ENCODE measurements at places on chromosomes 5 and 9.

GRCh38 chr9:10366171-10366779, 246.5 kb downstream of the PTPRD start:
- peak; percentile 11 for DNase-seq

DNA sequence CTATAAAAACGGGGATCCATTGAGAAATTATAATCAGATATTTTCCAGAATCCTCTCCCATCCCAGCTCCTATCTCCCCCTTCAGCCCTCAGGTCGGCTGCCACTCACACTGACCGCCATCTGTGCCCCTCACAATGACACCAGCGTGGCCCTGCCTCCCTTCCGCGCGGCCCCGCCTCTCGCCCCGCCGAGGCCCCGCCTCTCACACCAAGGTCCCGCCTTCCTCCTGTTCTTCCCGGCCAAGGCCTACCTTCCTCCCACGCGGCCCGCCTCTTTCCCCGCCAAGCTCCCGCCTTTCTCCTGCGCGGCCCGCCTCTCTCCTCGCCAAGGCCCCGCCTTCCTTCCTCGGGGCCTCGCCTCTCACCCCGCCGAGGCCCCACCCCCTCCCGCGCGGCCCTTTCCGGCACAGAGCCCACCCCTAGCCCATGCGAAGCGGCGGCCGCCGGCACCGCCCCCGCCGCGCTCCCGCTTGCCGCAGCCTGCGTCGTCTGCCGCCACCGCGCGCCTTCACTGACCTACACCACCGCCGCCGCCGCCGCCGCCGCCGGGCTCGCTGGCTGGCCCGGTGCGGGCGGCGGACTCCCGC, at the start of gene DNAJC21:
TSS of gene DNAJC21 (plus strand) at position 426 of the 586 bp plus-strand sequence. CDS start 261 bp downstream, outside the sequence.
- DNase-seq, result peak; percentile 98

GRCh38 chr9:14907360-14907685, 2.9 kb downstream of the FREM1 start:
- no peak for DNase-seq

DNA sequence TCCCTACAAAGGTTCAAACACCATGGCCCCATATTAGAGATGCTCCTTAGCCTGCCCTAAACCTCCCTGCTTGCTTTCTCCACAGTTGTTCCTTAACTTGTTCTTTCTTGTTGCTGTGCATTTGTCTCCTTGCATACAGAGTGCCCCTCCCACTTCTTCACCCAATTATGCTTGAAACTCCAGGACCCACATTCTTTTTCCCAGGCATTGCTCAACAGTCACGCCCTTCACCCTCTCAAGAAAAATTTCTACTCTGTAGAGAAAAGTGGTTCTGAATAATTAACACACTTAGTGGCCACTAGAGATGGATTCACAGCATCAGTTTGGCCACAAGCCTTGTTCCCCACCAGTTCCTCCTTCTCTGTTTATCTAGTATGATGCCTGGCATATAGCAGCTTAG, 57.7 kb downstream of the NREP start:
- no peak for DNase-seq

DNA sequence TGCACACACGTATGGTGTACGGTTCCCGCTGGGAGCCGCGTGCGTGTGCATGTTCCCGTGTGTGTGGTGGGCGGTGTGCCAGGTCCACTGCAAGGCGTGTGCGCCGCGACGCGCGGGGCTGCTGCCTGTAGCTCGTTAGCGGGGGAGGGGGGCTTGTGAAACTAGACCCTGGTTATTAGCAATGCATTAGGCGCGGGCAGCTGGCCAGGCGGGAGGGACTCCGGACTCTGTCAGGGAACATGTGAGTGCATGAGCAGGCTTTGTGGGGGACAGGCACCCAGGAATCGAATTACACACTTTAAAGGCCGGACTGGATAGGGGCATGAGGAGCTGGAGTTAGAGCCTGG, 32.2 kb upstream of the ENHO start:
- no peak for DNase-seq

- no peak for DNase-seq
Observed at GRCh38 chr5:124951661-124952060, 205.2 kb upstream of the ZNF608 start.

- peak; percentile 64 for DNase-seq
Observed at GRCh38 chr9:109010746-109011145, 2.6 kb downstream of the CTNNAL1 start.

GRCh38 chr9:107242073-107243030, 40.7 kb upstream of the RAD23B start:
- DNase-seq, result no peak

DNA sequence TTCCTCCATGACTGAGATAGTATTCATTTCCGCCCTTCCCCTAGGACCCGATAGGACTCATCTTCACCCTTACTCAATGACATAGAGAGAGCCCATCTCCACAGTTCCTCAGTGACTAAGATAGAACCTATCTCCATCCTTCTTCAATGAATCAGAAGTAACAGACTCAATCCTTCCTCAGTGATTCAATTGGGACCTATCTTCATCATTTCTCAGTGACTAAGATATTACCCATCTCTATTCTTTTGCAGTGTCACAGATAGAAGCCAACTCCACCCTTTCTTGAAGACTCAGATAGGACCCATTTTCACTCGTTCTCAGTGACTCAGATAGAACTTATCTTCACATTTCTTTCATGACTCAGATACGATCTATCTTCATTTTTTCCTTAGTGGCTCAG, 164.6 kb downstream of the FBXO4 start:
- DNase-seq, result peak; percentile 25

DNA sequence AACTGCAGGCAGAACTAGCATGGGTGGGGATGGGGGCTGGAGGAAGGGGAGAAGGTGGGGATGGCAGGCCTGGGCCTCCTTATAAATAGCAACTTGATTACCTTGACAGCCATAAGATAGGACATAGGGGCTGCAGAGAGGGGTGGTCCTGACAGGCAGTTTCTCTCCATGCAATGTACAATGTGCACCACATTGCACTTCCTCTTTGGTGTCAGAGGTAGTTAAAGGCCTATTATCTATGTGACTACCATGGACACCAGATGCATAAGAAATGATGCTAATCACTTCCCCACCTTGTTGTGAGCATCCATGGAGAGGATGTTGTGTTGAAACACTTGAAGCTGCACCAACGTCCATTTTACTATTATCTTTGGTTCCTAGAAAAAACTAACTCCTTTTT, 20.2 kb upstream of the SUB1 start:
- DNase-seq, result no peak

DNA sequence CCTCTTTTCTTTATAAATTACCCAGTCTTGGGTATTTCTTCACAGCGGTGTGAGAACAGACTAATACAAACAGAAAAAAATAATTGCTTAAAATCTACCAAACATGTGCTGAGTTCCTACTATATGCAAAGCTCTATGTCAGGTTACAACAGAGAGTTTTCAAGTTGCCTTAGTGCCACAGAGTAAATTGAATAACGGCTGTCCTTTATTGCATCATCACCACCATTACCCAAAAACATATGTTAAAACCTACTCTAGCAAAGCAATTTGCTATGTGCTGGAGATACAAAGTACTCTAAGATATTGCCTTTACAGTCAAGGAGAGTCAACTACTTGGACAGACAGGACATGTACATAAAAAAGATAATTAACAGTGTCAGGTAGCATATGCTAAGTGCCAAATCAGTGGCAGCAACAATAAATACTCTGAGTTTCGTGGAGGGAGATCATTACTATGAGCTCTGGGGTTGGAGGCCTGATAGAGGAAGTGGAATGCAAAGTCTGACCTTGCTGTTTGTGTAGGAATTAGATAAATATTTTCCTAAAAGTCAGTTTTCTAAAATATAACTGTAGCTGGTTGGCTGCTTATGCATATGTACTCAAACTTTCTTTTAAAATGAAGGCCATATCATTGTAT, 1058.7 kb upstream of the WWC1 start:
- no peak for DNase-seq

GRCh38 chr5:125484742-125485641, 738.6 kb upstream of the ZNF608 start:
- no peak for DNase-seq

- no peak for DNase-seq
Observed at GRCh38 chr9:18969128-18969527, 63.9 kb downstream of the SAXO1 start.

GRCh38 chr5:115428676-115429075, 115.9 kb downstream of the FEM1C start:
- DNase-seq, result no peak

GRCh38 chr9:17706347-17706746, 127.5 kb downstream of the SH3GL2 start:
- DNase-seq, result no peak

GRCh38 chr9:71162126-71162525, 40.7 kb upstream of the TRPM3 start:
- DNase-seq, result no peak

- DNase-seq, result no peak
Observed at GRCh38 chr9:106019702-106020101, 325.4 kb downstream of the TMEM38B start.

GRCh38 chr9:92781899-92782298, 17.3 kb upstream of the BICD2 start:
- DNase-seq, result no peak

- no peak for DNase-seq
Observed at GRCh38 chr5:135155616-135156214, 121.7 kb upstream of the PITX1 start.

- peak; percentile 97 for DNase-seq
Observed at GRCh38 chr5:112174959-112175594, 244.0 kb downstream of the EPB41L4A start.

DNA sequence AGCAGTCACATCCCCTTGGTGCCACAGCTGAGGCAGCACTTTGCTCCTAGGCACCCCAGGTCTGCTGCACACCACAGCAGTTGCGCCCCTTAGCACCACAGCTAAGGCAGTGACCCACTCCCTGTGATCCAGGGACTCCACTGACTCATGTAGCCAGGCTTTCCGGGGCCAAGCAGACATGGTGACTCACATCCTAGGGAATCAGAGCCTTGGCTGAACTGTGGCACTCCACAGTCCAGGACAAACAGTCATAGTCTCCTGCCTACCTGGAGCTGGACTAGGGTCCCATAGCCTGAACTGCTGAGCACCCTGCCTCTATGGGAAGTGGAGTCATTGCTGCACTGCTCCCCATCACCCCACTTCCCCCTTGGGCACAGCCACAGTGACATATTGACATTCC, 338.7 kb downstream of the NPR3 start:
- peak; percentile 42 for DNase-seq

GRCh38 chr5:158434749-158435148, 575.8 kb upstream of the CLINT1 start:
- no peak for DNase-seq

DNA sequence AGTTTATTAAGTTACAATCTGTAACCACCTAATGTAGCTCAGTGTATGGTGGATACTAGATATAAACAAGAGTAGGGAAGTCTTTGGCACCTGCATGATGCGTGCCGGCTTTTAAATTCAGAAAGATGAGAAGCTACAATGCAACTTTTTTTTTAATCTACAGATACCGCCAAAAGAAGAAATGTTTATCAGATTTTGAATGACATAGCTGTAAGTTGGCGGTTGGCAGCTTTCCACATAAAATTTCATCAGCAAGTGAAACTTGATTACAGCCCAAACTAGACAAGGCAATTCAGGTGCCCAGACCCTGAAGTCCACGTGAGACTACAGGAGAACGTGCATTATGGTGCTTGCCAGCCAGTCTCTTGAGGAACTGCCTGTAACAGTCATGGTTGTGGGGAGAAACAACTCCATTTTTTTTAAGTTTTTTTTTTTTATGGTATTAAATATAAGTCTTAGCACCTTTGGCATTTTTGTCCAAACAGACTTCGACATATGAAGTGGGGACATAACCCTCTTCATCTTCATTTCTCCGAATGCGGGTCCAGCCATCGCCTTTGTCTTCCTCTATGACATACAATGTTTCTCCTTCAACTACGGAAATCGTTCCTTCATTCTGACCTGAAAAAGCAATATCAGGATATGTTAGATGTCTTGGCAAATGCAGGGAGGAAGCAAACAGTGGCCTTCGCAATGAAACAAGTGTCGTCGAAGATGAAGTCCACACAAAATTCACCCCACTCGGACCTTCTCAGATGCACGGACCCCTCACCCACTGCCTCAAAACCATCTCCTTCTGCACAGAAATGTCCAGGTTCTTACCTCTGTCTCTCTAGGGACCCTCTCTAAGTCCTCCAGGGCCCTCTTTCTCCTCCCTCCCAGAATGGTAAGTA, 60.4 kb downstream of the USP20 start:
- no peak for DNase-seq

DNA sequence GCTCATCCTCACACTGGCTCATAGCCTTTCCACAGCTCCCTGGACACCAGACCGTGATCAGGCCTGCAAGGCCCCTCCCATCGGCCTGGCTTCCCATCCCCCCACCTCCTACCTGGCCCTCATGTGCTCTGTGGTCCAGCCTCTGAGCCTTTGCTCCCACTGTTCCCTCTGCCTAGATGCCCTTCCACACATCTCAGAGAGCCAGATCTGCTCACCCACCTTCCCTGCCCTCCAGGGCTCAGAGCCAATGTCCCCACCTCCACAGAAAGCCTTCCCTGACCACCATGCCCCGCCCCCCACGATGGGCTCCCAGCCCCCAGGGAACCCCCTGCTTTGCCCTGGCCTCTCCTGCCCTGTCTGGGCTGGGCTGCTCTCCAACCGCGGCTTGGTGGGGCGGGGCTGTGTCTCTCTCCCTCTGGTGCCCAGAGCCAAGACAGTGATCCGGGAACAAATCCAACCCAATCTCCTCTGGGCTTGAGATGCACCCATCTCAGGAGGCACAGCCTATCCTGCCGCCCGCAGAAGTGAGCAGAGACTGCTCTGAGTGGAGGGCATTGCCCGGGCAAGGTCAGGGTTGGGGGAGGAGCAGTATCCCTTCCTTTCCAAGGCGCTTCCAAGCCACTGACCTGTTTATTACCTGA, 1.6 kb downstream of the NINJ1 start:
- no peak for DNase-seq

DNA sequence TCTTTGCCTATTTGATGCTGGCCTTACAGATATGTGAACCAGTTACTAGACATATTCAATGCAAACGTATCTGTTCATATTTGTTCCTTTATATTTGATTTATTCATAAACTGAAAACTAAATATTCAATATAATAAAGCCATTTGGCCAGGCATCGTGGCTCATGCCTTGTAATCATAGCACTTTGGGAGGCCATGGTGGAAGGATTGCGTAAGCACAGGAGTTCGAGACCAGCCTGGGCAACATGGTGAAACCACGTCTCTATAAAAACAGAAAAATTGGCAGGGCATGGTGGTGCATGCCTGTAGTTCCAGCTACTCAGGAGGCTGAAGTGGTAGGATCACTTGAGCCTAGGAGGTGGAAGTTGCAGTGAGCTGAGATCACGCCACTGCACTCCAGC, 49.2 kb upstream of the CTNNAL1 start:
- no peak for DNase-seq

DNA sequence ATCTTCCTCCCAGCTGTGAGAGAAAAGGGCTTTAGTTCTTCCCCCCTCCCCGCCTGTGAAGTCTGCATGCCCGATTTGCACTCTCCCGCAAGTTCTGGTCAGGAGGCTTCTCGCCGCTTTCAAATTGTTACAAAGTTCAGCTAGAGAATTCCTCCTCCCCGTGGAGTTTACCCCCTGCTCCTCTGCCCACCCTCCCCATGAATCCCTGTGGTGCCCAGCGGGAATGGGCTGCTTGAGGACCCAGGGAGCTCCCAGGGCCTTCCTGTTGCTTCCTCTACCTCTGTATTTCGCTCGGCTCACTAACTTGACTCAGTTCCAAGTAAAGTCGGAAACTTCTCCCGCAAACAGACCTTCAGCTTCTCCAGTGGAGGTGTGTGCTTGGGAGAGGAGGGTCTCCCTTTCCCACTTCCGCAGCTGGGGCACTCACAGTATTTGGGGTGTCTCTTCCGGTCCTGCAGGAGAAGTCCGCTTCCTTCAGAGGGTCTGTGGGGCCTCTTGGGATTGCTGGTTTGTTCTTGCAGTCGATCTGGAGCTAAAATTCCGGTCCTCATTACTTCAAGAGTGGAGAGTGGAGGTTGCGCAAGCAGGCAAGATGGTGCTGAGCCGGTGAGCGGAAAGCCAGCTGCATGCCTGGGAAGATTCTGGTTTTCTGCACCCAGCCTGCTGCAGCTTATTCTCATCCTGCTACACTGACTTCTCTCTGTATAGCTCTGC, 97.8 kb downstream of the ADAMTS12 start:
- DNase-seq, result no peak
